ELF-1 (cell line): ENCODE measurements at places on chromosomes 6 and 20.

GRCh38 chr6:135064586-135064985 is 10.0 kb upstream of the HBS1L start:
- no peak for DNase-seq

GRCh38 chr6:2855061-2855519 is 13.4 kb upstream of the SERPINB1 start:
- DNase-seq: peak; percentile 34

DNA sequence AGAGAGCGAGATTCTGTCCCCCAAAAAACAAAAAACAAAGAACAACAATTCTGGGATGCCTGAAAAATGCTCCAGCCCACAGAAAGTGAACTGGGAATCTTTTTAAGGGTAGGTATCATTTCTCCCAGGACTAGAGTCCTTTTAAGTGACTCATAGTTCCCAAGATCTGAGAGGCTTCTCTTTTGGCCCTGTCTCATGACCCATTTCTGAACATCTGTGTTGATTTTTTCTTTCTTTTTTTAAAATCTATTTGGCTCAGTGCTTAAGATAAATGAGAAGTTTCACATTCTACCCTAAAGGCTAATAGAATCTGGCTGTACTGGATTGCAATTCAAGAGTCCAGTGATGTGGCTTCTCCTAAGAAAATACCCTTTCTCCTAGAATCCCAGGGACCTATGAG is 217.6 kb upstream of the FOXQ1 start:
- no peak for DNase-seq

- no peak for DNase-seq
Observed at GRCh38 chr20:19460386-19460785, 247.9 kb downstream of the SLC24A3 start.

DNA sequence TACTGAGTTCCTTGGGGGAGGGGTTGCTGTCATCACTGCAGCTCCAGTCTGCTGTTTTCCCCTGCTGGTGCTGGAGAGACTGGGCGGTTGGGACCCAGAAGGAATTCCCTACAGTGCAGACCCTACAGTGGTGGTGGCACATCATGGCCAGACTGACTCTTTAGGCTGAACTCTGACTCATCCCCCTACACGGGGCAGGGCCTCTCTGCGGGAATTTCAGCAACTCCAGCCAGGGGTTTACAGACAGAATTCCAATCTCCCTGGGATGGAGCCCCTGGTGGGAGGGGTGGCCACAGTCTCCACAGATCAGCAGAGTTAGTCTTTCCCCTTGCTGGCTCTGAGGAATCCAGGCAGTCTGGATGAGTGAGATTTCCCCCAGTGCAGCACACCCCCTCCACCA is 46.9 kb upstream of the MAPK13 start:
- peak; percentile 69 for DNase-seq

GRCh38 chr20:1823450-1823844 is 71.8 kb upstream of the SIRPA start:
- no peak for DNase-seq

GRCh38 chr6:43013097-43013842 is 476 bp downstream of the MEA1 start:
- DNase-seq: peak; percentile 24

DNA sequence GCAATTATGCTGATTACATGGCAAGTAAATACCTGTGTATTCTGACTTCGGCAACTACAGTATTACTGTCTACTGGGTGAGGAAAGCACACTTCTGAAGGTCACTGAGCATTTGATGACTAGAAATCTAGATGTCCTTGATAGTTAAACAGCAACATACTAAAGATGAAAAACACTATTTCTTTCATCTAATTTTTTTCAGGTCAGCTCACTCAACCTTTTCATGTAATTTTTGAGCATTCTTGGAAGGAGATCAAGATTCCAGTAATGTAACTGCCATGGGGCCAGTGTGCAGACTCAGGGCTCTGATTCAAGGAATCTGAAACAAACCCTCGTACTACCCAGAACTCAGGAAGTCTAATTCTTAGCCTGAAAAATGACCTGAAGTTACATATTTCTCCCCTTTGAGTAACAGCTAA is 222.6 kb upstream of the TAB2 start:
- DNase-seq: no peak

DNA sequence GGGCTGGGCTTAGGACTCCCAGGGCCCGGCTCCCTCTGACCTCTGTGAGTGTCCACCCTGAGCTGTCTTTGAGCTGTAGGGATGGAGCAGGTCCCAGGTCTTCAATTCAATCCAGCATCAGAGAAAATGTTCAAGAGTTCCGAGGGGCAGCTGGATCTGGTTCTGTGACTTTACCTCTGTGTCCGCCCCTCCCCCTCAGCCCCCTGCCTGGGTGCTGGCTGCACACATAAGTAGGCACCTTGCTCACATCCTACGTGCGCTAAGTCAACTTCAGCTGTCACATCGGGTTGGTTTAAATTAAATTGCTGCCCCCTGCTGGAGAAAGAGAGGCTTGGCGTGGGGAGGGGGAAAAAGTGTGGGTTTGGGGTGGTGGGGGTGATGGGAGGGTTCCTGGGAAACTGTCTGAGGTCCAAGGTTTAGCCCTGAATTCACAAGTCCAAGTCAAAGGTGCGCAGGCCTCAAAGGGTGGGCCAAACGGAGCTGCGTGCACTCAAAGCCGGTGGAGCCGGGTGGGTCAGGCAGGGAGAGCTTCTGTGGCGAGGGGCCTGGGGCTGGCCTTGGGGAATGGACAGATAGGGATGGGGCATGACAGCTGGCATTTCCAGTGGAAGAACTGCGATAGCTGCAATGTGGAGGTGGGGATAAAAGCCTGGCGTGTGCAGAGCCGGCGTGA is 3.0 kb downstream of the WFDC5 start:
- DNase-seq: peak; percentile 22

DNA sequence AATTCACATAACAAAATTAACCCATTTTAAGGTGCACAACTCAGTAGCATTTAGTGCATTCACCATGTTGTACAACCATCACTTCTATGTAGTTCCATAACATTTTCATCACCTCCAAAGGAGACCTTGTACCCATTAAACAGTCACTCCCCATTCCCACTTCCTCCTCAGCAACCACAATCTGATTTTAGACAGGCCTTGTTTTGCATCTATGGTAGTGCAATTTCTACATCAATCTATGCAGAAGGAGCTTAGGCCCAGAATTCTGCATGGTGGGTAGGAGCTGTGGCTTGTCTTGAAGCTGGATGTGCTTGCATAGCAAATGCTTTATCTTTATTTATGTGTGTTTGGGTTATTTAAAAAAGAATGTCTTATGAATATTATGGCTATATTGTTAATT is 13.5 kb upstream of the HLA-DQA1 start:
- no peak for DNase-seq

DNA sequence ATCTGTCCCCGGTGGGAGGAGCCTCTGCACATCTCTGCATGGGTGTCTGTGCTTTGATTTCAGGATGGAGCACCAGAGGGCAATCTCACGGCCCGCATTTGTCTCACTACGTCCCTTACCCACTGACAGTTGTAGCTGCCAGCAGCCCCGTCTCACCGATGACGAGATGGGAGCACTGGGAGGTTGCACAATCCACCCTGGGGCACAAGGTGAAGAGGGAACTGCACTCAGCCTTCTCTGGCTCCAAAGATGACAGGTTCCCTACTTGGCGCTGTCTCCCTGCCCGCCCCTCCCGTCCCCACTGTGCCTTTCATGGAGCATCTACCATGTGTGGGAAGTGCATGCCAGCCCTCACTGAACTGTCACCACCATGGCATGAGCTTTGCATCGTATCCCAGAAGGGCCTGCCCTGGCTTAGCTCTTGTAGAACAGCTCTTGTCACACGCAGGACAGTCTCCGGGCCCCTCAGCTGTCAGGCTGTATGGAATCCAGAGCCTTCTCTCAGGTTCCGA is 99.9 kb upstream of the PMEPA1 start:
- DNase-seq: peak; percentile 43

DNA sequence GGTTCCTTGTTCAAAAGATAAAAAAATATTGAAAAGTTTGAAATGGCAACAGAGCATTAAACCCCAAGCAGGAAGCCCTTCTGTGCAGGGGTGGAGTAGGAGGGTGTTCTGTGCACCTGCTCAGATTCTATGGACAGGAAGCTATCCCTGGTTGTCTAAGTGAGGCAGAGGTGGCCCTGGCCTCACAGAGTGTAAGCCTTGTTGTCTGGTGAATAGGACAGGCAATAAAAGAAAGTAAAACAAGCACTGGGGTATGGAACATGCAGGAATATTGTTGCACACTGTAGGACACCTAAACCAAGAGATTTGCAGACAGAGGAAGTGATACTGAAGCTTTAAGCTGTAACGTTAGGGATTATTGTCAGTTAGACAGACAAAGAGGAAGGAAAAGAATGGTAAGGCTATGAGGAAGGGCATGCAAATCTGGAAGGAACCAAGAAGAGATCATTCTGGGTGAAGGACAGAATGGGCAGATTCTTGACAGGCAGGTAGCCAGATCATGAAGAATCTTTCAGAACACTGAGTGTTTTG is 66.8 kb downstream of the TBC1D7 start:
- DNase-seq: no peak

GRCh38 chr20:33280000-33280680 is 2.9 kb upstream of the BPIFB1 start:
- no peak for DNase-seq

DNA sequence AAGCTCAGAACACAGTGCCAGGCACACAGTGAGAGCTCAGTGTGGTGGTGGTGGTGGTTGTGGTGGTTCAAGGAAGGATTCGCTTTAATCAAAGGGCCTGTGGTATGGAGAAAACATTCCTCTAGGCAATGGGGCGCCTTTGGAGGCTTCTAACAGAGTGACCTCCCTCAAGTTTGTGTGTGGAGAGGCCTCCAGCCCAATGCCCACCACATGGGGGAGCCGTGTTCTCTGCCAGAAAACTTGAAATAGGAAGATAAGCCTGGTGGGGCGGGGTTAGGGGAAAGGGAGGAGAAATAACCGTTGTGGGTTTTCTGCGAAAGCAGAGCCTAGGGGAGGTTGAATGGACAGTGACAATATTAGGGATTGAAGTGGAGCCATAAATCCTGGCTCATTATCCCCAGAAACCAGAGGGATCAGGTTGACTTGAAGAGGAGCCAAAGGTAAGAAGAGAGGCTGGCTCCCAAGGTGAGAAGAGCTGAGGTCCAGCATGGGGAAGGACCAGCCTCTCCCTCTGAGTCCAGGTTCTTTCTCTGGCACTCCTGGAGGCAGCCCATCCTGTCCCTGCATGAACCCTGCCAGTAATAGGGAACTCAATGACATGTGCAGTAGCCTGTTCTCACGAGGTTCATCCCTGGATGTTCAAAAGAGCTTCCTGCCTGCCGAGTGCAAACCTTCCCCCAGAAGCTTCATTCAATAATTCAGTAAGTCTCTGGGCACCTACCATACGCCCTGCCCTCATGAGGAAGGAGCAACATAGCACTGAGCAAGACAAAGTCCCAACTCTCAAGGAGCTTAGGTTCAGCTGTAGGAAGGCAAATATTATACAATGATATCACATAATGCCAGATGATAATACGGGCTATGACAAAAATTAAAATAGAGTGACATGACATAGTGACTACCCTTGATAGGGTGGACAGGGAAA is 51.4 kb downstream of the TGM2 start:
- peak; percentile 84 for DNase-seq

- DNase-seq: peak; percentile 82
Observed at GRCh38 chr6:4957521-4958231, 46.2 kb downstream of the RPP40 start.

DNA sequence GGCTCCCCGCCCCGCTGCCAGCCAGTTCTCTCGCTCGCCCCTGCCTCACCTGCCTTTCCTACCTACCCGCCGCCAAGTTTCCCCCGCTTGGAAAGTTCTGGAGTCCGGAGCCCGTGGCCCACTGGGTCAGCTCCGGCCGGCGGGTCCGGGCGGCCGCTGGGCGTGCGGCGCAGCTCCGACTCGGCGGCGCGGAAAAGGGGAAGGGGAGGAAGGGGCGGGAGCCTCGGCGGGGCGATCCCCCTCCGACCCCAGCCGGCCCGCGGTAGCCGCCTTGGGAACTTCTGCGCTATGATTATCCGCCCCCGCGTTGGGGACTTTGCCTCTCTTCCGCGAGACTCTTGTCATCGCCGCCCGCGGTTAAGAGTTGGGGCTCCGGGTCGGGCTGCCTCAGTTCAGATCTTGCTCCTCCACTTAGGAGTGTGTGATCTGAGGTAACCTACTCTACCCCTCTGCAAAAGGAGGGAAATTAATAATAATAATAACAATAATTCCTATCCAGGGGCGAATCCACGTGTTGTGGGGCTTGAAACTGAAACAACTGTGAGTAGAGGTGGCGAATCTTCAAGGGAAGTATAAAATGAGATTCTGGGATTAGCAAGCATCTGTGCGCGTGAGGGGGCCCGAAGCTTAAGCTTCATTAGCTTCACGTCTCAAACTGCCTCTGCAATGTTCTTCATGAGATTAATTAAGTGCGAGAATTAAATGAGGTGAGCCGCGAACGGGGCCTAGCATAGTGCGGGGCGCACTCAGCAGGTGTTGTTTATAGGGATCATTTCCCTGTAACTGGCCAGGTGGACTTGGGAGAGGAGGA is 30.8 kb downstream of the SF3B5 start:
- peak; percentile 6 for DNase-seq

- DNase-seq: peak; percentile 68
Observed at GRCh38 chr20:51797357-51798025, 4.8 kb downstream of the SALL4 start.

DNA sequence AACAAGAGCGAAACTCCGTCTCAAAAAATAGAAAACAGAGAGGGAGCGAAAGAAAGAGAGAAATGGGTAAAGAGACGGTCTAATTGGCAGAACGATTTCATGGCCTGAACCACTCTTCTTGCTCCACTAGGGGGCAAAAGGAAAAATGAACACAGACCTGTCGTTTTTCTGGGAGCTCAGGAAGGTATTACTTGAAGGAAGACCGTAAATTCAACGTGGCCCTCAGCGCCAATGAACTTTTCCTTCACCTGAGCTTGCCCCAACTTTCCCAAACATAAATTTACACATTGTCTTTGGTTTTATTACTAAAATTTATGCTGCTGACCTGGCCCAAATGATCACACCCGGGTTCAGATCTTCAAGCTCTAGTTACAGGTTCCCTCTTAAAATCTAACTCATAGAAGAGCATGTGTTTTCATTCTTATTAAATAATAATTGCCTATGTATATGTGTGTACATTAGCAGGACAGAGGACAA is 67.3 kb downstream of the ATP9A start:
- peak; percentile 65 for DNase-seq

DNA sequence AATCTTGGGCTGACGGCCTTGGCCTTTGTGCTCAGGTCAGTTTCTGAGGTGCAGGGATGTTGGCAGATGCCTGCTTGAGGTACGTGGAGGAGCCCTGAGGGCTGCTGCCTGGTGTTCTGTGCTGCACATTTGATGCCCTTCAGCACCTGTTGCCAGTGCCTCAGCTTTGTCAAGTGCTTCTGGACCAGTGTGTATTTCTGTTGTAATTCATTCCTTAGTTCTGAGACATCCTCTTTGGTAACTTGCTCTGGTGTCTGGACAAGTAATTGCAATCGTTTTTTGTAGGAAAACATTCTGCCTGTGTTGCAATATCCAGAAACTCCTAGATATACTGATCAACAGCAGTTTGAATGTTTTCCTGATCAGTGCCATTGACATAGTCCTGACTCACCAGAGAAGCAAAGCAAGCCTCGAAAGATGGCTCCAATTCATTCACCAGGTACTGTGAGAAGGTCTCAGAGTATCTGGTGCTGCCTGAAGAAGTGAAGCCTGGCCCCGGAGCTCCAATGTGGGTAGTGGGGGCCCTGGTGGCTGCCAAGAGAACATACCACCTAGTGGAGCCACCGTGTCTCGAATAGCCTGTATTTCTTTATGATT is 26.7 kb downstream of the ZNF337 start:
- DNase-seq: peak; percentile 25
